ENCODE measurements at places on chromosomes 4 and X.

GRCh38 chr4:88283661-88284438, 511 bp downstream of the PPM1K start:
- peak; percentile 87 for DNase-seq

DNA sequence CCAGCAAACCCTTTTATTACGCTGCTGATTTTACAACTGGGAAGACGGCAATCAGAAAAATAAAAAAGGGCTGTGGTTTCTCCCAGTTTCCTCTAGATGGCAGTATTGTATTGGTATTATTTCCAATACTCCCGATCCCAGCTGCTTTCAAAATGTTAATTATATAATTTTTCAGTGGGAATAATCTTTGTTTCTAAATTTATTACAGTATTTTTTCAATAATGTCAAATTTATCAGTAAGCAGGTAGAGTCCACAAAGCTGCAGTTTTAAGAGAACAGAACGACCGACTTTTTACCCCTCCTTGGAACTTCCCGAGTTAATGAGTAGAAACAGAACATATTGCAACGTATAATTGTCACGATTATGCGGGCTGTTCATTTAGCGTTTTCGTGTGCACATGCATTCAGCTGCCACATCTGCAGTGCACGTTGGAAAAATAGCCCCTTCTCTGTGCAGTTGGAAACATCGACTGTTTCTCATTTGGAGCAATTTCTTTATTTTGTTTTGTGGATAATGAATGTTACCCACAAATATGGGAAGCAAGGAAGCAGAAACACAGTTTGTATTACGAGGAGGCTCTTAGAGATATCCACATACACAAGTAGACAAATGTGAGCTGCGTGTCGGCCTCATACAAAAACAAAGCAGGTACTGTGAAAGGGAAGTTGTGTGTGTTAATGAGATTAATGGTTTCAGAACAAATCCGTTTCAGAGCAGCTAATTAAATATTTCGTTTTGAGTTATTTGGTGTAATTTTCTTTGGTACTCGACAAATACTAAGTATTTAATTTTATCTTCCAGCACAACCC, 188.0 kb downstream of the STIM2 start:
- DNase-seq = no peak

DNA sequence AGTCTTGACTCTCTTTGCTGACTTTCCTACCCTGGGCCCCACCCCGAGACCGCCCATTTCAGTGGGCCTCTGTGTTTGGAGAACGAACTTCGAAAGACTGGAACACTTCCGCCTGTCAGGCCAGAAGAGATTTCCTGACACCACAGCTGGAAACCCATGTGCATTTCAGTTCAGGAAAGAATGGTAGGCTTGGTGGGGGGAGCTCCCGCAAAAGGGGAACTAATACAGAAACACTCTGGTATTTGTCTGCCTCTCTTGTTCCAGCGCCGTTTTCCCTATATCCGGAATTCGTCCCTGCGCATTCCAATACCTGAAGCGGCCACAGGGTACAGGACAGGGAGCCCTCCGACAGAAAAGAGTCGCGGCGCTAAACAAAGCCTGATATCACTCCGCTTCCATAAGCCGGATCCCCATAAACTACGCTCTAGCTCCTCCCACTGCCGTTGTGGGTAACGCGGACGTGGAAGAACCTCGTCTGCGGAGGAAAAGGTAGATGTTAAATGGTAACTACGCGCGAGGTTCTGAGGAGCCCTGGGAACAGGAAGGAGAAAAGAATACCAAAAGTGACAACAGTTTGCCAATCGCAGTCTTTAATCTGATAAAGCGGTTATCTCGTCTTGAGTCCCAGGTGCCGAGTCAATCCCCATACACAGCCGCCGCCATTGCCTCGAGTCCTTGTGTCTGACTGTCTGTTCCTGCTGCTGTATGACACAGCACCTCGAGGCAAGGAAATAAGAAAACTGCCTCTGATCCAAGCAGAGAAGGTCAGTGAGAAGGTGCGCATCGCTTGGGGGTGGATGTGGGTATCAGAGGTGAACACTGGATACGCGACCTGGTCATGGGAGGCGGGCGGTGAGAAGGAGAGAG, at the start of gene ARMCX5:
TSS of gene ARMCX5 (plus strand) at position 432 of the 867 bp plus-strand sequence. CDS start 2,627 bp downstream, outside the sequence.
- peak; percentile 84 for DNase-seq

GRCh38 chr4:159495515-159496236, 392.8 kb downstream of the RAPGEF2 start:
- no peak for DNase-seq

DNA sequence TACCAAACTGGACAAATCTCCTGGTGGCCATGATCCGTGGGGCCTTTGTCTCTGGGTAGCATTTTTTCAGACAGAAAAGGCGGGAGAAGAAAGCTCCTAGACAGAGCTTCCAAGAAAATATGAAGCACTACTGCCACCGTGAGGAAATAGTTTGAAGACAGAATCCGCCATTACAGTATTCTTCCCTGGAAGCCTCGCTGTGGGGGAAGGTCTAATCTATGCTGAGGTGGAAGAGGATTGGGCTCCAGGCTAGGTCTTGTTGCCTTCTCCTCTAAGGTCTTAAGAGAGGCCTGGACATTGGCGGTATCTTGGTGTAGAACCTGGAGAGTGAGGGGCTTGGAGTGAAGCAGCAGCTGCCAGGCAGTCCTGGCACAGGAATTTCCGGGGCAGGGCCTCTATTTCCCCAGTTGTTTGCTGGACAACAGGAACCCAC, 218.9 kb downstream of the OR13H1 start:
- peak; percentile 86 for DNase-seq

DNA sequence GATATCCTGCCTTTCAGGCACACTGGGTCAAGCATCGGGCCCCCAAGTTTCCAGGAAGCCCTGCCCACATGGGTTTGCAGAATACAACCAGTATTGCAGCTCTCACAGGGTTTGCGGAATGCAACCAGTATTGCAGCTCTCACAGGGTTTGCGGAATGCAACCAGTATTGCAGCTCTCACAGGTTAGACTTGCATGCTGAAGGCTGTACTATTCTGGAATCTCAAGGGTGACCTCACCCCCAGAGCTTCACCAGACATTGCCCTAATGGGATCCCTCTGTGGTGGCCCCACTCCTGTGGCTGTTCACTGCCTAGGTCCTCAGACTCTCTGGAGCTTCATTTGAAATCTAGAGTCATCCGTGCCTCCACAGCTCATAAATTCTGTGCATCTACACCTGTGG, 640.7 kb upstream of the ATOH1 start:
- DNase-seq = no peak

DNA sequence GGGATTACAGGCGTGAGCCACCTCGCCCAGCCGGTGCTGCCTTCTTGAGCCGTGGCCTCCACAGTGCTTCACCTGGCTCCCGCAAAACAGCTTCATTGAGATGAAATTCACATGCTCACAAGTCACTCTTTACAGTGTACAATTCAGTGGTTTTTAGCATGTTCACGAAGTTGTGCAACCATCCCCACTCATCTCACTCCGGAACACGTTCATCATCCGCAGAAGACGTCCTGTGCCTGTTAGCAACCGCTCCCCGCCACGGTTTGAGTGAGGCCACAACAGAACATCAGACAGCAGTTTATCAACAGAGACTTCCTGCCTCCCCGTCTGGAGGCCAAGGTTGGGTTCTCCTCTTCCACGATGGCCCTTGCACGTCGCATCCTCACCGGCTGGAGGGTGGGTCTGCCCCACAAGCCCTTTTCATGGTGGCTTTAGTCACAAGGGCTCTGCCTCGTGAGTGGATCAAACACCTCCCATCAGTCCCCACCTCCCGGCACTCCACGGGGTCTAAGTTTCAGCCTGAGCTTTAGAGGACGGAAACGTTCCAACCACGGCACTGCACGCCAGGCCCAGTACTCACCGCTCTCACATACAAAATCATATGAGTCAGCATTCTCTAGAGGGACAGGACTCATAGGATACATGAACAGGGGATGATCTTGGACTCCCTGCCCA, 29.6 kb upstream of the SPON2 start:
- DNase-seq = peak; percentile 34

DNA sequence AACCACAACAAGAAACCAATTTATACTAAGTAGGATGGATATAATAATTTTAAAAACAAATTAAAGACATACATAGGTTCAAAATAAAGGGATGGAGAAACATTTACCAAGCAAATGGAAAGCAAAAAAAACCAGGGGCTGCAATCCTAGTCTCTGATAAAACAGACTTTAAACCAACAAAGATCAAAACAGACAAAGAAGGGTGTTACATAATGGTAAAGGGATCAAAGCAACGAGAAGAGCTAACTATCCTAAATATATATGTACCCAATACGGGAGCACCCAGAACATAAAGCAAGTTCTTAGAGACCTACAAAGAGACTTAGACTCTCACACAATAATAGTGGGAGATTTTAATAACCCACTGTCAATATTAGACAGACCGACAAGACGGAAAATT, 66.6 kb downstream of the ATRX start:
- no peak for DNase-seq

GRCh38 chrX:54446084-54446483, 5.9 kb downstream of the TSR2 start:
- no peak for DNase-seq

- DNase-seq = no peak
Measured at GRCh38 chrX:108322234-108322633, 116.0 kb downstream of the COL4A6 start.

GRCh38 chrX:44903107-44903506, 30.1 kb downstream of the KDM6A start:
- DNase-seq = no peak

DNA sequence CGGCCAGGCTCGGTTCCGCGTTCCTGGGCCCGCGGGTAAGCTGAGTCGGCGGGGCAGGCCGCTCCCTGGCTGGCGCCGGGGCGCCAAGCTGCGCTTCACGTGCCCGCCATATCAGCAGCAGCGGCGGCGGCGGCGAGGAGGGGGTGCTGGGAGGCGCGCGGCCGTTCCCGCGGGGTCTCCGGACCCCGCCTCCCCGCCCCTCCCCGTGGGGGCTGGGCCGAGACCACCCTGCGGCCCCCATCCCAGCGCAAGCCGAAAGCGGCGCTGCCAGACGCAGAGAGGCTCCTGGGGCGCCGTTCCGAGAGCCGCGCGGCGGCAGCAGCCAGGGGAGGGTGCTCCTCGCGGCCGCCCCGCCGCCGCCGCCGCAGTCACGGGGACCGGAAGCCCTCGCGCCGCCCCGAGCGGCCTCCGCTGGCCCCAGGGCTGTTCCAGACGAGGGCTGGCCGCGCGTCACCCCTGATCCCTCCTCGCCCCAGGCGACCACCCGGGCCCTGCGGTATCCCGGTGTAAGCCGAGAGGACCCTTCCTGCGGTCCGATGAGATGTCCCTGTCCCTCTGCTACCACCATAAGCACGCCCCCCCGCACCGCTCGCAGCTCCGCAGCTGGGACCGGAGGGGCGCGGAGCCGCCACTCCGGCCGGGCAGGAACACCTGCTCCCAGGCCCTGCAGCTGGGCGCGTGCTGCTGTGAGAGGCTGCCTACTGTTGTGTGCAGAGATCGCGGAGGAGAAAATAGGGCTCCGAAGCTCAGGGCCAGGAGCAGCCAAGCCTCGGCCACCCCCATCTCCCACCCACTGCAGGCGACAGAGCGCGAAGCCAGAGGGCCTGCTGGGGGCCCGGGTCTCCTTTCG, 7.5 kb upstream of the BCOR start:
- peak; percentile 44 for DNase-seq

DNA sequence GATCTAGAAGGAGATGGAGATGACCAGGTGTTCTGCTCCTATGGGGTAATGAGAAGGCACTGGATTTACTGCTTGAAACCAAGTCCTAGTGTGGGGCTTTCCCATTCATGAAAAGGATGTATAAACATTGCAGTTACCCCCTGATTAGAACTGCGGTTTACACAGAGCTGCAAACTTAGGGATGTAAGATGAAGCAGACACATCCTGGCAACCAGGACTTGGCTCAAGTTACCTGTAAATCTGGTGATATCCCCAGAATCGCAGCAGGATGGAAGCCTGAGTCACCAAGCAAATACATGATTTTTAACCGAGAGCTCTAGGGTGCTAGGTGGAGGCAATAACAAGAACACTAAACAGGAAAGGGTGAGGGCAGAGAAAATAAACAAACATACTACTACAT, 178.6 kb upstream of the MAMLD1 start:
- no peak for DNase-seq

DNA sequence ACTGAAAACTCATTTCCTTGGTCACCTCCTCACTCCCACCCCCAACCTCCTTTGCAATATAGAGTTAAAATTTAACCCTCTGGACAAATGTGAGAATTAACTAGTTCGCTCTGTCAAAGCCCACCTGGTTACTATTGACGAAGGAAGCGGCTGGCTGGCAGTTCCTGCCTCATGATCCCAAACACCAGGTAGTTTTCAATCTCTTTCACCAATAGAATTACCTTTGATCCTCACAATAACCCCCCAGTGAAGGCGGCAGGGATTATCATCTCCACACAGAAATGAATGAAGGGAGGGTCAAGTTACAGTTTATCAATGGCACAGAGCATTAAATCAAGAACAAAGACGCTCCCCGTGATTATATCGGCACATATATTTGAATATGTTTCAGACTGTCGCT, 65.7 kb upstream of the TTC29 start:
- no peak for DNase-seq

- DNase-seq = no peak
Measured at GRCh38 chr4:75878246-75878756, 24.0 kb downstream of the PPEF2 start.

- no peak for DNase-seq
Measured at GRCh38 chrX:125998432-125998831, 167.7 kb downstream of the DCAF12L2 start.

GRCh38 chr4:5662555-5662954, 45.8 kb downstream of the EVC2 start:
- DNase-seq = no peak

- DNase-seq = no peak
Measured at GRCh38 chrX:45986971-45987370, 558.2 kb downstream of the ZNF674 start.

DNA sequence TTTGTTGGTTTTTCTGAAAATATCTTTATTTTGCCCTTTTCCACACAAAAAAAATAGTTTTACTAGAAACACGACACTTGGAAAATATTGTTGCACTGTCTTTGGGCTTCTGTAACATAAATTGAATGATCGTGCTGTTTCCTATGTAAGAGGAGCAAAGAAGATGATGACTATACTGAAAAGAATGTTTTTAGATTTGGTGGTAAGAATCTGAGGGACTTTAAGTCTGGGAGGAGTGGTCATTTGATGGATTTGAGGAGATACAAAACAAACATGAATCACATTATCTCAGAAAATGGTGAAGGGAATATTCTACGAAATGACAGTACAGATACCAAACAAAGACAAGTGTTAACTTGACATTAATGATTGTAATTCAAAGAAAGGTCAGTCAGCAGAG, 328.8 kb downstream of the ADAM29 start:
- no peak for DNase-seq

DNA sequence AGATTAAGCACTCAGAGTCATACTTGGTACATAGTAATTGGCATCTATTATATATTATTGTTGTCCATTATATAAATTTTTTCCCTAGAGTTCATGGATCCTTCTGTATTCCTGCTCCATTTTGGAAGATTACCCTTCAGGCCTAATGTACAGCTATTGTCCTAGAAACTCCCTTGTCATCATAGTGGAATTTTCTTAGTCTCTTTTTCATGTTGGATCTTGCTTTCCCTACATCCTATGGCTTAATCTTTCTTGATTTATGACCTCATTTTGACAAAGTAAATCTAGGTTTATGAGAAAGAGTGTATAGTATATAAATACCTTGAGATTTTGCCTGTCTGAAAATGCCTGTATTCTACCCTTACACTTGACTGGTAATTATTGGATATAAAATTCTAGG, 22.1 kb downstream of the ARMCX4 start:
- no peak for DNase-seq

GRCh38 chrX:101252634-101253033, 33.0 kb downstream of the DRP2 start:
- no peak for DNase-seq
